Putamen (tissue), 1 donor: ENCODE measurements at places on chromosomes 6 and 20.

- no peak for DNase-seq
These were observed 4.2 kb downstream of the FOXS1 start for GRCh38 chr20:31840906-31841816.

GRCh38 chr20:43969501-43970182 is 55.0 kb downstream of the TOX2 start:
- DNase-seq, result no peak

DNA sequence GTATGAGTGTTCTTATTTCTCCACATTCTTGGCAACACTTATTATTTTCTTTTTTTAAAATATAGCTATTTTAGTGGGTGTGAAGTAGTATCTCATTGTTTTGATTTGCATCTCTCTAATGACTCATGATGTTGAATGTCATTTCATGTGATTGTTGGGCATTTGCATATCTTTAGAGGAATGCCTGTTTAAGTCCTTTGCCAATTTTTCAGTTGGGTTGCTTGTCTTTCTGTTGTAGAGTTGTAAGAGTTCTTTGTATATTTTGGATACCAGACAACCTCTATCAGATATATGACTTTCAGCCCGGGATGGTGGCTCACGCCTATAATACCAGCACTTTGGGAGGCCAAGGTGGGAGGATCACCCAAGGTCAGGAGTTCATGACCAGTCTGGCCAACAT is 5.1 kb upstream of the POPDC3 start:
- DNase-seq, result no peak

- DNase-seq, result no peak
These were observed 26.1 kb downstream of the TUBB2B start for GRCh38 chr6:3201388-3201787.

DNA sequence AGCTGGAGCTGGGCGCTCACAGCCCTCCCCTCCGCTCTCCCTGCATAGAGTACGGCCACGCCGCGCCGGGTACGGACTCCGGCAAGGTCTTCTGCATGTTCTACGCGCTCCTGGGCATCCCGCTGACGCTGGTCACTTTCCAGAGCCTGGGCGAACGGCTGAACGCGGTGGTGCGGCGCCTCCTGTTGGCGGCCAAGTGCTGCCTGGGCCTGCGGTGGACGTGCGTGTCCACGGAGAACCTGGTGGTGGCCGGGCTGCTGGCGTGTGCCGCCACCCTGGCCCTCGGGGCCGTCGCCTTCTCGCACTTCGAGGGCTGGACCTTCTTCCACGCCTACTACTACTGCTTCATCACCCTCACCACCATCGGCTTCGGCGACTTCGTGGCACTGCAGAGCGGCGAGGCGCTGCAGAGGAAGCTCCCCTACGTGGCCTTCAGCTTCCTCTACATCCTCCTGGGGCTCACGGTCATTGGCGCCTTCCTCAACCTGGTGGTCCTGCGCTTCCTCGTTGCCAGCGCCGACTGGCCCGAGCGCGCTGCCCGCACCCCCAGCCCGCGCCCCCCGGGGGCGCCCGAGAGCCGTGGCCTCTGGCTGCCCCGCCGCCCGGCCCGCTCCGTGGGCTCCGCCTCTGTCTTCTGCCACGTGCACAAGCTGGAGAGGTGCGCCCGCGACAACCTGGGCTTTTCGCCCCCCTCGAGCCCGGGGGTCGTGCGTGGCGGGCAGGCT is 4.6 kb downstream of the KCNK15 start:
- DNase-seq, result no peak

DNA sequence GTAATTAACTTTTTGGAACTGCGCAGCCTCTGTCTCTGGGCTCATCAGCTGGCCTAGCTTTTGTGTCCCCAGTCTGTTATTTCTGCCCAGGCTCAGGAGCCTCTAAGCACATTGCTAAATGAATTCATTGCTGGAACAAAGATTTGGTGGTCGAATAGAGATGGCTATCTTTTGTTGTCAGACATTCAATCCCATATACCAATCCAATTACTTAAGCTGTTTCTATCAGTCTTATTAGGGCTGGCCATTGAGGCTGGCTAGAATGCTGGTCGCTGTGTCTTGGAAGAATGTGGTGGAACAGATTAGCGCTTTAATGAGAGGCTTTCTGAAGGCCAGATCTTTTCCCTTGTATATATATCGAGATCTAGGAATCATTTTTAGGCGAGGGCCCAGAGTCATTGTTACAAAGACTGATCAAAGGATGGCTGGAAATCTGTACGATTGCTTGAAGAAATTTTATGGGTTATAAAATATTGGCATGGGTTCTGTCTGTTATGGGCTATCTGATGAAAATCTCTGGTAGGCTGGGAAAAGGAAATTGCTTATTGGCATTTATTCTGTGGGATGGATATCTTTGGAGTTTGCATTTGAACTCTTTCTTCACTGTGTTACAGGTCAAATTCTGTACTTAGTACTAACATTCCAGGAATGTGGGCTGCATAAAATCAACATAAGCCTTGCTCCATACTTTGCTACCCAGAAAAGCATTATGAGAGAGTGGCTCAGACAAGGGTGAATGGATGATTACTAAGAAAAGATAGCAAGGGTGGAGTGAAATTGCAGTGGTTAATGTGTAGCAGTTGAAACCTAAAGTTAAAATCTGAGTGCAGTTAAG is 34.8 kb upstream of the JAG1 start:
- DNase-seq, result no peak

- no peak for DNase-seq
These were observed 32.5 kb downstream of the PHACTR3 start for GRCh38 chr20:59636766-59637370.

- DNase-seq, result no peak
These were observed 59.0 kb upstream of the RNF146 start for GRCh38 chr6:127207591-127208120.

- DNase-seq, result no peak
These were observed 709.6 kb upstream of the MARCKS start for GRCh38 chr6:113147544-113147943.

DNA sequence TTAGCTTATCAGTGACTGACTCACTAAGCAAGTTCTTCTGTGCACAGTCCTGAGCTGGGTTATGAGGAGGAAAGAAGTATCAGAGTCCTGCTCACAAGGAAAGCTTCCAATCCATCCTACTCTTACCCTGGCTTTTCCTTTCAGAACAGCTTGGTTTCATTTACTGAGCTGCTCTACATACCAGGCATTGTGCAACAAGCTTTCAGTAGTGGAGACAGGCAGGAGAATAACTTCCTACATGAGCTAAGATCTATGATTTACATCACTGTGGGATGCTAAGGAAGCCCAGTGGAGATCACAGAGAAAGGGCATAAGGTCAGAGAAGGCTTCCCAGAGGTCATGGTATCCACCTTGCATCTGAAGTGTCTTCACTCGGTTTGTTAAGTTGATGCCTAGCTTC is 144.5 kb downstream of the MAP3K7 start:
- no peak for DNase-seq

DNA sequence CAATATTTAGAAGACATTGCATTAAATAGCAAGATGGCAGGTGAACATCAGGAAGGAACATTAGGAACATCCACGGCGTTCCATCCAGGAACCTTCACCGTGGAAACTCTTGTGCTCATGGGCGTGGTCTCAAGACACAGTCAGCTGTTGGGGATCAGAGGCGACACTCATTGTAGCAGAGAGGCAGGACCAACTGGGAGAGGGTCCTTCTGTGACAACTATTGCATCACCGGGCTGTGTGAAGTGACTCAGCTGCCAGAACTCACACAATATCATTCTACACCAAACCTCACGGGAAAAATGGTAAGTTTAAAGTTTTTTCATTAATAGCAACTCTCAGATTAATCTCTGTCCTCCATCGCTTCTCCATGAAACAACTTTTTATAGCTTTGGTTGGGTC is 334.8 kb upstream of the SULF2 start:
- no peak for DNase-seq

DNA sequence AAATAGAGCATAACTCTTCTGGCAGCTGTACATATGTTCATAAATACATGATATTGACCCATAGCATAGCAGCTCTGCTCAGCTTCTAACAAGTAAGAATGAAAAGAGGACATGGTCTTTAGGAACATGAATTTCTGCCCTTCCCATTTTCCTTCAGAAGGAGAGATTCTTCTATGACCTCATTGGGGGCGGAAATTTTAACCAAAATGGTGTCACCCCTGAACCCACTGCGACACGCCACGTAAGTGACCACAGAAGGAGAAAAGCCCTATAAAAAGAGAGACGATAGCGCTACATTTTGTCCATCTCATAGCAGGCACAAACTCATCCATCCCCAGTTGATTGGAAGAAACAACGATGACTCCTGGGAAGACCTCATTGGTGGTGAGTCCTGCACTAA is at the start of gene IL17A:
IL17A (plus strand) TSS at position 301 of the 400 bp plus-strand sequence; CDS start at position 358, 57 bp downstream.
- no peak for DNase-seq

GRCh38 chr6:3228046-3228671 is 706 bp upstream of the TUBB2B start:
- DNase-seq, result no peak

DNA sequence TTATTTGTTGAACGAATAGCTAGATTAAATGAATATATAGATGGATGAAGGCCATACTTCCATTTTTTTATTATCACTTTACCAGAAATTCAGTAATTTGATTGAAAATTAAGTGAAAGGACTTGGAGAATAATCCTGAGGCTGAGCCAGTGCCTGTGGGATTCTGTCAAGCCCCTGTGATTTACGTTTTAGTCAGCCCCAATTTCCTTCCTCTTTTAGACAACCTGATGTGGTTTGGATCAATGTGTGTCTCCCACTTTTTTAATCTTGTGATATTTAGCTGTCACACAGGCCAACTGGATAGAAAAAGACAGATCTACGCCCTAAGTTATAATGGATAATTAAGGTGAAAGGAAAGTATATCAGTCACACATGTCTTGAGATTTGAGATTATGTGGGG is 188.8 kb downstream of the EDN1 start:
- peak; percentile 18 for DNase-seq

GRCh38 chr6:43368259-43369160 is 937 bp downstream of the ZNF318 start:
- DNase-seq, result peak; percentile 27

DNA sequence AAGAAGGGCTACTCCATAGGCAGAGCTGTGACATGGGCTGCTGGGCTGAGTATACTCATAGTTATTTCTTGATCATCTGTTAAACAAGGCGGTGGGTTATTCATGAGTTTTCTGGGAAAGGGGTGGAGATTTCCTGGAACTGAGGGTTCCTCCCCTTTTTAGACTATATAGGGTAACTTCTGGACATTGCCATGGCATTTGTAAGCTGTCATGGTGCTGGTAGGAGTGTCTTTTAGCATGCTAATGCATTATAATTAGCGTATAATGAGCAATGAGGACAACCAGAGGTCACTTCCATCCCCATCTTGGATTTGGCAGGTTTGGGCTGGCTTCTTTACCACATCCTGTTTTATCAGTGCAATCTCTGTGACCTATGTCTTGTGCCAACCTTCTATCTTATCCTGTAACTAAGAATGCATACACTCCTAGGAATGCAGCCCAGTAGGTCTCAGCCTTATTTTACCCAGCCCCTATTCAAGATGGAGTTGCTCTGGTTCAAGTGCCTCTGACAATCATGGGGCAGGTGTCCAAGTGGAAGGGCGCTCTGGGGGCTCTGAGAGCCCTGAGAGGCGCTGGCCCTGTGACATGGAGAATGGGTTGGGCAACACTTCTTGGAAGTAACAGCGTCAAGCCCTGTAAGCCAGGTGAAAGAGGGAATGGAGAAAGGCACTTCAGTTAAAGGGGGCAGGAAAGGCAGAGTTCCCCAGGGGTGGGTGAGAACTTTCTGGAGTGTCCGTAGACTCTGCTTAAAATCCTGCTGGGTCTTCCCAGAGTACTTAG is 354.2 kb upstream of the SULF2 start:
- DNase-seq, result no peak

DNA sequence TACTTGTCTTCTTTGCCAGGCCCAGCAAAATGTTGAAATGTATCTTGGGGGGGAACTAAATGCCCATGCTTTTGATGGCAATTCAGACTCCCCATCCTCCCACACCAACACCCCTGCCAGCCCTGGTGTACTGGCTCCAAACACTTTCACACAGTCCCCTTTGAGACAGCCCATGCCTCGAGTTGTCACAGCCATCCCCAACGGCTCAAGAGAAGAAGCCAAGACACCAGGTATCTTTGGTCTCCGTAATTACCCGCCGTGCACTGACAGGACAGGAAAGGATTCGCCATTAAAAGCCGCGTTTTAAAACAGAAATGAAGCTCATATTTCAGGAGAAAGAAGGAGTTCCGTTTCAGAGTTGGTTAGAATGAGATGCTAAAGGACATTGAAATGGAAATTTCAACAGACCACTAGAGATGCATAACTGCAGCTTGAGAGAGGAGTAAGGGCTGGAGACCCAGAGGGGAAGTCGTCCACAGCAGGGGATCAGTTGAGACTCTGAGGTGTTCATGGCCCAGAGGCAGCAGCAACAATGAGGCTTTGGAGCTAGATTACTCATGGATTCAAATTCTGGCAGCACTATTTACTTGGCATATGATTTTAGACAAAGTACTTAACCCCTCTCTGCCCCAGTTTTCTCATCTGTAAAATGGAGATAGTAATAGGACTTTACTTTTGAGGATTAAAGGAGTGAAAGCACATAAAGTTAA is 63.5 kb upstream of the ADGRF1 start:
- no peak for DNase-seq

GRCh38 chr6:34145161-34146020 is 496 bp downstream of the GRM4 start:
- no peak for DNase-seq

- no peak for DNase-seq
These were observed 32.7 kb upstream of the NKX2-4 start for GRCh38 chr20:21430020-21430419.

- no peak for DNase-seq
These were observed 119.0 kb downstream of the ADGRG6 start for GRCh38 chr6:142420802-142421201.

GRCh38 chr6:32214126-32214525 is 9.7 kb downstream of the NOTCH4 start:
- DNase-seq, result no peak

GRCh38 chr6:135527116-135527959 is 29.8 kb upstream of the AHI1 start:
- DNase-seq, result no peak

DNA sequence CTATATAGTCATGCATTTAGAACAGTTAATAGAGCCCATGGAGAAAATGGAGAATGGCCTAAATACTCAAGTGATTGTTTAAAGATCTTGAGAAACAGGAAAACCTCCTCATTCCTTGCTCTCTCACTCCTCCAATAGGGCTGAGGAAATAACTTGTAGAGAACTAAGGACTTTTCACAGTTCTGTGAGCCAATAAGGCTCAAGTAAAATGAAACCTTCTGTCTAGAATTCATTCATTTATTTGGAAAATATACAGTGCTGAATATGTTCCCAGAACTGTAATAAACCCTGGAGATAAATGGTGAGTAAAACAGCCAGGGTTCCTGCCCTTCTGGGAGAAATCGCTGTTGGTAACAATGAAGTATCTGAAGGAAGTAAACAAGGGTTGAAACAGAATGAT is 35.3 kb downstream of the ELOVL2 start:
- no peak for DNase-seq

DNA sequence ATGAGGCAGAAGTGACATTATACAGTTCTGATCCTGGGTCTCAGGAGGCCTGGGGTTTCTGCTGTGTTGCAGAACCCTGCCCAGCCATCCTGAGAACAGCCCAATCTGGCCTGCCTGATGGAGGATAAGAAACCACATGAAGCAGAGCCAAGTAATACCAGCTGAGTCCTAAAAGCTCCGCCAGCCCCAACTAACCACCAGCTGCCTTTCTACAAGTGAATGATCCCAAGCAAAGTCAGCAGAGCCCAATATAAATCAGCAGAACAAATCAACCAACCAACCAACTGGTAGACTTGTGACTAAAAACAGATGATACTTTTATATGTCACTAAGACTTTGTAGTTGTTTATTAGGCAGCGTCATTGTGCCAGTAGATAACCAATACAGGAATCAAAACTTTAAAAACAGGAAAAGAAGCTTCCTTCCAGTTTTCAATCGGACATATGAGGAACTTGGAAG is 52.1 kb downstream of the SNX5 start:
- DNase-seq, result no peak
